Activated CD4-positive, alpha-beta T cell treated with anti-CD3 and anti-CD28 coated beads for 36 hours (primary cell): ENCODE measurements at places on chromosomes 13 and 19. TPM values are rescaled to one million over a fixed set of nuclear protein-coding genes. Genes with fewer than 3 reads are reported as not detected.
A peak's percentile ranks its signal among the peaks of the same experiment; 100 is the strongest.

DNA sequence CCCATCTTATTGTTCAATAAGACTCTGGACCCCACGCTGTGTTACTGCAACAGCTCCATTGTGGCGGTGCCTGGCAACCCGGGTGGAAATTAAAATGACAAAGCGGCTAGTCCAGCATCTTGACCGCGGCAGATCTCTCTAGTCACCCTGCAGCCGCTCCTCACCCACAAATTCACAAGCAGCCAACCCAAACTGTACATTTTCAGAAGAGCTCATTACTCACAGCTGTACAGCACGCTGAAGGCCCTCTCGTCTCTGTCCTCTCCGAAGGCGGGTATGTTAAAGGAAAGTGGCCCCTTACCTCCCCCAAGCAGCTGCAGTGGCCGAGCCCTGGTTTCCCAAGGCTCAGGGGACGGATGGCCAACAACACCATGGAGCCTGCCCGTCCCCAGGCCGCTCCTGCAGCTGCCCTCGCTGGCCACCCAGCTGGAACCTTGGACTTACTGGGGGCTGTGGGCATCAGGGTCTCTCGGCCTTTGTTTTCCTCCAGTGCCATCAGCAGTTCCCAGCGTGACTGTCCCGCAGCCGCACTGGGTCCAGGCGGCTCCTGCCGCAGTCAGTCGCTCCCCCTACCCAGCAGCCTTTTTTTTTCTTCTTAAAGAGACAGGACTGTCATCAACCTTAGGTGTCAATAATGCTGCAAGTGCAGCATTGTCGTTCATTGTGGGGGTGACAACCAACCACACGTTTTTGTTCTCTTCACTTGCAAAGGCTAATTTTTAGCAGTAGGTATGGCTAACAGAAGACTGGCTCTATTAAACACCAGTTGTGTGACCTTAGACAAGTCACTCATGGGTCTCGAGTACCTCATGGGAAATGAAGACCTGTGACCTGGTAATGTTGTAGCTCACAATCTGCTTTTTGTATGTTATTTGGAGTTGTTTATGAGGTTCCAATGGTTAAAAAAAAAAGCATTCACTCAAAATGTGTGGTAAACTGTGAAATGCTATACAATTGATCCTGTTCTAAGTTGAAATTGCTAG lies at the start of gene SACS:
Gene SACS, minus strand, starts transcription at position 532 of the 983 bp plus-strand sequence. CDS start 22,463 bp downstream, outside the sequence.
- no peak for DNase-seq

DNA sequence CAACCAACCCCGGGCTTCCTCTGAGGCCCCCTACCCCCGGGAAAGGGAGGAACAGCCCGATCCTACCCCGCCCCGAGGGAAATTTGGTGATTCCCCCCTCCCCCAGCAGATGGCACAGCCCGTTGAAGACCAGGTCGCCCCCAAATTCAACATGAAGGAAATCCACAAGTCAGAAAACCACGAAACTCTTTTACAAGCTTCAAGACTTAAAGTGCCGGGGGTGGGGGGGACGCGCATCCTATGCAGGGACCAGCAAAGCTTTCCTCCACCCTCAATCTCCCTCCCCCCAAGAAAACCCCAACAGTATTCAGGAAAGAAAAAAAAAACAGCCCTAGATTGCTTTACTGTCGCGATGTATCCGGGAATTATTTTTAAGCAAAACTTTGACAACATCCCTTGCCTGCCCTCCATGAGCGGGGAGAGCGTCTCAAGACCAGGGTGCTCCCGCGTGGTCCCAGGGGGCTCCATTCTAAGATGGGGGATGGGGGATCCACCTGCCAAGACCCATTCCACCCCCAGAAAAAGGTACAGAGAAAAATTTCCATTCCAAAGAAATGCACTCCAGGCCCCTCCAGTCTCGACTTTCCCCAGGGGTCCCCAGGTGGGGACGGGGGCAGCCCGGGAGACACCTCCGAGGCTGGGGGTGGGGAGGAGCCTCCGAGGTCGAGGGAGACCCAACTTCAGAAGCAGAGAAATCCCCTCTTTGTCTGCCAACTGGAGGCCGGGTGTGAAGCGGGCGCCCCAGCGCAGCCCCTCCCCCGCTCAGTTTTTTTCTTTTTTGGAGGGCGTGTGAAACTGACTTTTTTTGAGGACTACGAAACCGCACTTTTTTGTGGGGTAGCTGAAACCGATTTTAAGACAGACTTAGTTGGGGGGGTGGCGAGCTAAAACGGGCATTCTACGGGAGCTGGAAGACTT lies 1.5 kb downstream of the TCF3 start:
- peak; percentile 74 for DNase-seq

AKT2 gene
- total RNA-seq, result 148 TPM

GRCh38 chr13:51262501-51263211 lies 40.5 kb downstream of the FAM124A start:
- no peak for DNase-seq

ADM5 gene
- 4.4 TPM for total RNA-seq

DNA sequence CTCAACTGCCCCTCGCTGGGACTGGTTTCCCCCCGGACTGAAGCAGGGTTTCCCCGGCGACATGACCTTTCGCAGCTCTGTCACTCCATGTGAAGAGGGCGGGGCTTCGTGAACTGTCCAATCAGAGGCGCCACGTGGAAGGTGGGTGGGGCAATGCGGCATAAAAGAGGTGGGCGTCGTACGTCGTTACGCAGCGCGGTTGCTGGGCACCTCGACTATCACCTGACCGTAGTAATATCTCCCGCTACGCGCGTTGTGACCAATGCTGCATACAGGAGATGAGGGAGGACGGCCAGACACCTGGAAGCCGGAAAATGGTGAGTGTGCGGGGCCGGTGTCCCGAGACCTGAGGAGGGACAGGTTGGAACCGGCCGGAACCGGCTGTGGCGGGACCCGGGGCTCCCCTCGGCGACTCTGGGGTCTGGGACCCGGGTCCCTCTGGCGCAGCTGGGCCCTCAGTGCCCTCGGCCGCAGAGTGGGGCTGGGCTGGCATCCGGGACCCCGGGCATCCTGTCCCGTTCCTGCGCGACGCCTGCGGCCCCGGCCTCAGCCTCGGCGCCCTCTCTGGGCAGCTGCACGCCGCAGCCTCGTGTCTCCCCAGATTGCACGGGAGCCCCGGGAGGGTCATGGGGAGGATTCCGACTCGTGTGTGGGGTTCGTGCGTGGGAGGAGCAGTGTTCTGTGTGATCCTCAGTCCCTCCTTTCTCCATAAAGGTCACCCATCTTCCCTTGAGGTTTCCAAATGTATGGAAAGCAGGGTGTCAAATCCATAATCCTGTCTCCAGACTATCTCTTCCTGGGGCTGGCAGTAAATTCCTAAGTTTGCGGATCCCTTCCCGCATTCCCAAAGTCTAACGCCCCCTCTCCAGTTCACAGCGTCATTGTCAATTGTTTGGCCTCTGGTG lies 32.2 kb downstream of the ZNF136 start:
- peak; percentile 91 for DNase-seq

DNA sequence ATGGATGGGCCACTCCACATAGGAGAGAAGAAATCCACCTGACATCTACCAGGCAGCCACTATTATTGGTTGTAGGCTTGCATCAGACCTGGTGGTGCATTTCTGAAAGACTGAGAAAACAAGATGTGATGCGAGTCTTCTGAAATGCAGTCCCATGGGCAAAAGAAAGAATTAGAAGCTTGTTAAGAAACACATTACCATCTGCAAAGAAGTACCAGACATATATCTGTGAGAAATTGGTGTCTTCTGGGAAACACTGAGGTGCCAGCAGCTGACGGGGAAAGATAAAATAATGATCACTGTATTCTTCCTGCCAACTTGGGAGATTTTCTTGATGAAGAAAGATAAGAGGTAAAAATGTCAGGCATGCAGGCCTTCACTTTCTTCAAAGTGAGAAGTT lies 14.4 kb downstream of the AMER2 start:
- DNase-seq, result no peak

GRCh38 chr13:70604448-70604847 lies 496.2 kb upstream of the KLHL1 start:
- DNase-seq, result no peak

DNA sequence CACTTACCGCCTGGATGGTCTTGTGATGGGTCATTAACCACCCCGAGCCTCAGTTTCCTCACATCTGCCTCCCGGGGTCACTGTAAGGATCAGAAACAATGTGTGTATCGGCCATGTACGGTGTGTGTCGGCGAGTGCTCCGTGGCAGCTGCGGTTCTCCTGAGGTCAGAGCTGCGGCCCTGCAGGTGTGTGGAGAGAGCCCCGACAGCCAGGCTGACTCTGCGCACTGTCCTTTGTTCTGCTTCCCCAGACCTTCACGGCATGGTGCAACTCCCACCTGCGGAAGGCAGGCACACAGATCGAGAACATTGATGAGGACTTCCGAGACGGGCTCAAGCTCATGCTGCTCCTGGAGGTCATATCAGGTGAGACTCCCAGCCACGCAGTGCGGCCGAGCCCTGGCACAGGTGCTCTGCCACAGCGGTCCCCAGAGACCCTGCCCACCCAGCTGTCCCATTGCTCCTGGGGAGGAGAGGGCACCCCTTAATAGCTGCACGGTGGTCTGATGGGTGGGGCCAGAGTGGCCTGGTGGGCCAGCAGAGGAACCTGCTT lies 43.8 kb downstream of the CAPN12 start:
- no peak for DNase-seq

HSH2D gene
- 31.2 TPM for total RNA-seq

- no peak for DNase-seq
Measured at GRCh38 chr13:80469853-80470381, 129.0 kb upstream of the SPRY2 start.

GRCh38 chr19:18606281-18607225 lies at the start of gene CRLF1:
Gene CRLF1, minus strand, starts transcription at chr19:18606799. Its CDS starts 143 bp downstream, at chr19:18606656.
- no peak for DNase-seq

PINLYP gene
- total RNA-seq, result 3.5 TPM

DNA sequence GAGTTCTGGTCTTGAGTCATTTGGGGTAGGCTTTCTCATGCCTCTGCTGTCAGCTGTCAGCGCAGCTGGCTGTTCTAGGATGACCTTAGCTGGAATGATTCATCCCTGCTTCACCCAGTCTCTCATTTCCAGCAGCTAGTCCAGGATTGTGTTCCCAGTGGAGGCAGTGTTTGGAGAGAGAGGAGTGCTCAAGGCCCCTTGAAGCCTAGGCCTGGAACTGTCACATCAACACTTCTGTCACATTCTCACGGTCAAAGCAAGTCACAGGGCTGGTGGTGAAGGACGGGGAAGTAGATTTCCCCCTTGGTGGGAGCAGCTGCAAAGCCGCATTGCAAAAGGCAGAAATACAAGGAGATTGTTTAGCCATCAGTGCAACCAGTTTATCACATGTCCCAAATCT lies 15.2 kb downstream of the TPT1 start:
- no peak for DNase-seq

F10 gene
- total RNA-seq, result not detected

DNA sequence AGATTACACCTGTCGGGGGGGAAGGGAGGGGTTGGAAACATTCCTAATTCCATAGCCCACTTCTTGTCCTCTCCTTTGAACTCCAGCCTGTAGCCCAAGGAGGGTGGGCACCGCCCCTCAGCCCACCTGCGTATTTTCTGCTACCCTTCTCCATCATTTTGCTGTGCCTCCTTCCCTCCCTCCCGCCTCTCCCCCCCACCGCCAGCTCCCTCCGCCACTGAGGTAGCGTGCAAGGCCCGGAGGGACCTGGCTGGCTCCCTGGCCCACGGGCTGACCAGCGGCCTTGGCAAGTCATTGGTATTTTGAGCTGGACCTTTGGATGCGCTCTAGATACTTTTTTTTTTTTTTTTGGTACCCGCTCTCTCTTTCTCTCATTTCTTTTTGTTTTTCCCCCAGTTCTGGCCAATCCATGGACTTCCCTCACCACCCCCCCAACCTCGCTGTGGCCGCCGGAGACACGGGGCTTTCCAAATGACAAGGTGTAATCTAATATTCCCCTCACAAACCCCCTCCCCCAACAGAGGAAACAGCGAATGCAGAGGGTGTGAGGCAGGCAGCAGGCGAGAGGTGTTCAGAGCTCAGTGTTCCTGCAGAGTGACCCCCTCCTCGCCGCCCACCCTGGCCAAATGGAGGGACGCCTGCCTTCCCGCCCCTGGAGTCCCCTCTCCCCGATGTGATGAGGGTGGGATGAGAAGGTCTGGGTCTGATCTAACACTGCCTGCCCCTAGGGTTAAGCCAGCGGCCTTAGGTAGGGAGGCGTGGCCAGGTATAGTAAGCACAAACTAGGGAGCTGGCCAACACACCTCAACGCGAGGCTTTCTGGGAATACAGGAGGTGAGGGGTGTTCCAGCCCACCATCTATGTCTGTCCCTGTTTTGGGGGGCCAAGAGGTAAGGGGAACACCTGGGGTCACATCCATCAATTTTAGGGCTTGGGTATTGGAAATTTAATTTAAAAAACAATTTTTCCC lies 89.2 kb downstream of the PTPRS start:
- no peak for DNase-seq

- peak; percentile 38 for DNase-seq
Measured at GRCh38 chr19:3131168-3131567, 4.7 kb upstream of the GNA15 start.

DNA sequence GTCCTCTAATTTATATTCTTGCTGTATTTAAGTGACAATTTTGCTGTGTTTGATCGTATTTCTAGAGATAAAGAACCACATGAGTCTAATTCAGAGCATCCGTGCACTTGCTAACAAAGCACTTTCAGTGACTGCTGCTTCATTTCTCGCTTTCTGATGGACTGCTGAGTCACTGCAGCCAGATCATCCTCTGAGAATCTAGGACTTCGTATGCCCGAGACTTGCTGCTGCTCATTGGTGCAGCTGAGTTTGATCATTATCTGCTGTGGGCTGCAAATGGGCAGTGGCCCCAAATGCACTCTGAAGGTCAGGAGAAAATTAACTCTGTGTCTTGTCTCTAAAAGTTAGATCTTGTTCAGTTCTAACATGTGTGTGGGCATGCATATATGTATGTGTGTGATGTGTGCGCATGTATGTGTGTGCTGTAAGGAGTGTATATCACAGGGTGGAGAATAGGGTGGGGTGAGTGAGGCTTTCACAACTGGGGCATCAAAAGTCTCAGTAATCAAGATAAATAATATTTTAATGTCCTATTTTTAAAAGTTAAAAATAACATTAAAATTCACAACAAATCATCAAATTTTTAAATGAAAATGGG lies 342.6 kb downstream of the MTUS2 start:
- DNase-seq, result no peak

DNA sequence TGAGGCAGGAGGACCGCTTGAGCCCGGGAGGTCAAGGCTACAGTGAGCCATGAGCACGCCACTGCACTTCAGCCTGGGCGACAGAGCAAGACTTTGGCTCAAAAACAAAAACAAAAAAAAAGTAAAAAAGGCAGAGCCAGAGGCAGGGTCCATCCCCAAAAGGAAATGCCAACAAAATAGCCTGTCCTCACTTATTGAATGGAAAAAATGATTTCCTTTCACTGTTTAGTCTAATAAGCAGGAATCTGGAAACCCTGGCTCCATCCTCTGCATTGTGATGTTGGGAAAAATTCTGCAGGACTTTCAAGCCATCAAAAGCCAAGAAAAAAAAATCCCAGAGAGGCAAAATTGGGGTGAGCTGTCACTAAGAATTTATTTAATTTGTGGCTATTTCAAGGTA lies 23.2 kb downstream of the ZIC5 start:
- DNase-seq, result no peak

- no peak for DNase-seq
Measured at GRCh38 chr13:99191900-99192399, 8.7 kb upstream of the UBAC2 start.

GRCh38 chr19:16654140-16654539 lies 5.8 kb downstream of the SMIM7 start:
- DNase-seq, result no peak

GRCh38 chr19:15379999-15380647 lies 536 bp upstream of the AKAP8 start:
- peak; percentile 66 for DNase-seq

- no peak for DNase-seq
Measured at GRCh38 chr13:95494082-95494681, 58.3 kb upstream of the CLDN10 start.
